ENCODE measurements at places on chromosomes 5 and 9. TPM values are rescaled to one million over a fixed set of nuclear protein-coding genes. Genes with fewer than 3 reads are reported as not detected.

PCDHB3 gene
- 0.19 TPM for total RNA-seq

HTR4 gene
- total RNA-seq = not detected

PCDHB6 gene
- 0.28 TPM for total RNA-seq

ADRA1B gene
- 0.56 TPM for total RNA-seq

TPM2 gene
- total RNA-seq = 870 TPM

All from regular cardiac myocyte (primary cell).